ENCODE measurements at places on chromosomes 11 and 22. TPM values are rescaled to one million over a fixed set of nuclear protein-coding genes. Genes with fewer than 3 reads are reported as not detected.
A peak's percentile ranks its signal among the peaks of the same experiment; 100 is the strongest.

GRCh38 chr11:19953909-19954308 lies 206.4 kb downstream of the DBX1 start:
- no peak for DNase-seq

Gene GAL3ST3
- not detected for polyA plus RNA-seq

Gene TRIM3
- polyA plus RNA-seq: 1.8 TPM

GRCh38 chr11:38130976-38131375 lies 1532.9 kb upstream of the RAG2 start:
- DNase-seq: no peak

GRCh38 chr11:66313321-66314185 lies 3.3 kb downstream of the CD248 start:
- no peak for DNase-seq

GRCh38 chr22:29394931-29395581 lies 6.7 kb upstream of the AP1B1 start:
- DNase-seq: peak; percentile 46

DNA sequence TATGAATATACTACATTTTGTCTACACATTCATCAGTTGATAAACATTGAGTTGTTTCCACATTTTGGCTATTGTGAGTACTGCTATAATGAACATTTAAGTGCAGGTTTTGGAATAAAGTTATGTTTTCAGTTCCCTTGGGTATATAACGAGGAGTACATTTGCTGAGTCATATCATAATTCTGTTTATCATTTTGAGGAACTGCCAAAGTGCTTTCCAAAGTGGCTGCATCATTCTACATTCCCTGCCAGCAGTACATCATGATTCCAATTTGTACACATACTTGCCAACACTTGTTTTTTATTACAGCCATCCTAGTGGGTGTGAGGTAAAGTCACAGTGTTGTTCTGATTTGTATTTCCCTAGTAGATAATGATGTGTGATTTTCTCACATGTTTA lies 1458.6 kb upstream of the TENM4 start:
- no peak for DNase-seq

Gene NXPE4
- not detected for polyA plus RNA-seq

- DNase-seq: no peak
Observed at GRCh38 chr11:130467116-130467900, 18.9 kb downstream of the ADAMTS15 start.

- no peak for DNase-seq
Observed at GRCh38 chr11:59523541-59523940, 12.2 kb downstream of the OR4D9 start.

Gene MMP1
- not detected for polyA plus RNA-seq

Gene GGT5
- not detected for polyA plus RNA-seq

Gene JRKL
- polyA plus RNA-seq: not detected

Measured in immature natural killer cell (primary cell).